ENCODE measurements at places on chromosomes 2 and 18.

DNA sequence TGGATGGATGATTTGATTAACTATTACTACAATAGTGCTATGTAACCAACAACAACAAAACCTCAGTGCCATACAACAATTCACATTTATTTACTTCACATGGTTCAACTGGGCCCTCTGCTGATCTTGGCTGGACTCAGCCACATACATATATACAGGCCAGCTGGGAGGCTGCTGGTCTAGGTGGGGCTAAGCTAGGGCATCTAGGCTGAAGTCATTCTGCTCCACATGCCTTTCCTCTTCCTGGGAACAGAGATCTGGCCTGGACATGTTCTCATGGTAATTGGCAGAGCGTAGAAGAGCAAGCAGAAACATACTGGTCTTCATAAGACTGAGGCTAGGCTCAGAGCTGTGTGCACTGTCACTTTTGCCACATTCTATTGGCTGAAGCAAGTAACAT is 102.8 kb upstream of the RNF152 start:
- DNase-seq, result no peak

DNA sequence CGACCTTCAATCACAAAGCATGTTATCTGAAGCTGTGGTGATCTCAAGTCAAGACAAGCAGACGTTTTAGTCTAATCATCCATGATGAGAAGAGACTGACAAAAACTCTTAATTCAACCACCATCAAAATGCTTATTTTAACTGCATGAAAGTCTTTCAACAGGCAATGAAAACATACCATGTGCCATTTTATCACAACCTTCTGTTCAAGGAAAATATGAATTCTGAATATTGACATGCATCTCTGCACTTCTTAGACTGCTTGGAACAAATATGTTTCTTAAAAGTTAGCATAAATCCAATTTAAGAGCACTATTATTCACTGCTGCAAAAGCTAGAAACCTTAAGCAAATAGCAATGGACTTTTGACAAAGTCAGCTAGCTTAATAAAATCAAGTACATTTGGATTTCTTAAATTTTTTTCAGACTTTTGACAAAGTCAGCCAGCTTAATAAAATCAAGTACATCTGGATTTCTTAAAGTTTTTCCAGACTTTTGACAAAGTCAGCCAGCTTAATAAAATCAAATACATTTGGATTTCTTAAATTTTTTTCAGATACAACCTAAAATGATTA is 70.9 kb downstream of the OLA1 start:
- DNase-seq, result no peak

- DNase-seq, result no peak
Observed at GRCh38 chr18:3910512-3910911, 460.5 kb downstream of the TGIF1 start.

- no peak for DNase-seq
Observed at GRCh38 chr2:71511776-71512175, 58.4 kb downstream of the DYSF start.

DNA sequence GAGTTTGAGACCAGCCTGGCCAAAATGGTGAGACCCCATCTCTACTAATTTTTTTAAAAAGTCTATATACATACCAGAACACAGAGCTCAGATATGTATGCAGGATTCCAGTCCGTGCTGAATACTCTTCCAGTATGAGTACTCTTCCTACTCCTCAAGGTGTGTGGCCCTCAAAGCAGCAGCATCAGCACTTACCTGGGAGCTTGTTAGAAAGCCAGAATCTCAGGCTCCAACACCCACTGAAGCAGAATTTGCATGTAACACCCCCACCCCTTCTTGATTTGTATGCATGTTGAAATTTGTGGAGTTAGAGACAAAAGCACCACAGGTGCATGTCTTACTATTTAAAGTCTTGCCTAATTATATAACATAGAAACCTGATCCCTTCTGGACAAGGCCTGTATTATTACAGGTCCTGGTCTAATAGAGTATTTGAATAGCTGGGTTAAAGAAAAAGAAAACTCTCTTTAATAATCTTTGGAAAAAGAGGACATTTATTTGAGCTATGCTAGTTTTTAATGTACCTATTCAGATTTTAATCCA is 50.3 kb upstream of the NFE2L2 start:
- no peak for DNase-seq

- DNase-seq, result no peak
Observed at GRCh38 chr2:9655441-9656269, 24.9 kb upstream of the YWHAQ start.

GRCh38 chr2:62320657-62321357 is 124.9 kb downstream of the B3GNT2 start:
- no peak for DNase-seq
